Suppressor macrophage treated with lipopolysaccharide for 4 hours (primary cell): ENCODE measurements at places on chromosomes 1 and 21.

DNA sequence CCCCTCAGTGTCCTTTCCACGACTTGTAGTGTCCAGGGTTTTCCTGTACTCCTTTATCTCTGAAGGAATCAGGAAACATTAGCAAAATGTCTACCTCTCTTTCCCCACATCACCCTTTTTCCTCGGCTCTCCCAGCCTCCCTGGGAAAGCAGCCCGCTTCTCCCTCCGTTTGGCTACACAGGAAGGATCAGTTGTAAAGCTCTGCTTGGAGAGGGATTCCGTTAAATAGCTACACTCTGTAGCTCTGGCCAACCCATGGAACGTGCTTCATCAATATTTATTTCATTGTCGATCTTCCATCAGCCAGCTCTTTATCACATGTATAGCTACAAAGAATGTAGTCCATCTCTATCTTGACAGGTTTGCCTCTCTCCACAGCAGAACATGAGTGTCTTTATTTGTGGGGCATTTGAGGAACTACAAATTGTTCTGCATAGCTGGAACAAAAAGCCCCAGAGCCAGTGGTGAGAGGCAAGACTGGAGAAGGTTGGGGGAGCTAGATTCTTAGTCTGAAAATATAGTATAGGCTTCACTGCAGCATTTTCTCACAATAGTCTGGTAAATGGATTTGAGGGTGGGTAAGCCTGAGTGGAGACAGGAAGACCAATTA is 191.8 kb downstream of the SLC35F3 start:
- no peak for DNase-seq

- peak; percentile 29 for DNase-seq
Measured at GRCh38 chr1:169161496-169162194, 55.2 kb downstream of the ATP1B1 start.

- no peak for DNase-seq
Measured at GRCh38 chr1:225835856-225836255, 25.9 kb downstream of the EPHX1 start.

GRCh38 chr1:6593810-6594209 is 8.9 kb downstream of the KLHL21 start:
- no peak for DNase-seq

- DNase-seq = no peak
Measured at GRCh38 chr1:164058198-164058597, 500.8 kb upstream of the PBX1 start.

GRCh38 chr1:34742667-34743270 is 12.1 kb upstream of the GJB5 start:
- DNase-seq = peak; percentile 79

DNA sequence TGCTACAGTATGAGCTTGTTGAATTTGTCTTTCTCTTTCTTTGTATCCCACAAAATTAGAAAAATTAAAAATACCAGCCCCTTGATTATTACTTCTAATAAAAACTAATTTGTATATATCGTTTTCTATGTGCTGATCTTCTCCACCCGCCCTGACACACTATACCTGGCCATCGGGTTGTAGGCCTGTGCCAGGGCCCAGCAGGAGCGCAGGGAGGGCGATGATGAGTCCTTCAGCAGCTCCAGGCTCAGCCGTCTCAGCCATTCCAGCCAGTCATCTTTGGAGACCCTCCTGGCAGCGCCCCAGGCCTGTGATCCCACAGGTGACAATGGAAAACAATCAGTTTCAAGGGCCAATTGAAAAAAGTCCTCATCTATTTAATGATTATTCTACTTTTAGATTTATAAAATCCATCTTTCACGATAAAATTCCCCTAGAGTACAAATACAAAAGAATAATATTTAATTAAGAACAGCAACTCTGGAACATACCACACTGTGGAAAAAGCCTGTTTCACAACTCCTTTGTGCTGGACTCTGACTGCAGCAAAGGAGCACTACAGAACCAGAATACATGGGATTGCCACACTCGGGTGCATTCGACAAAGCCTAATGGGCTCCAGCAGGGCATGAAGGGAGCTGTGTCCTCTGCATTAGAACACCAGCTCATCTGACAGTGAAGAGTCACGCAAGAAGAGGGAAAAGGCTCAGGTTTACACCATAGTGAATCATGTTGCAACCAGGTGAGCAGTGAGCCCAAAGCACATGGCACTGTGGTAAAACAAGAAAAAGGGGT is 15.4 kb downstream of the ANGPTL7 start:
- DNase-seq = no peak

DNA sequence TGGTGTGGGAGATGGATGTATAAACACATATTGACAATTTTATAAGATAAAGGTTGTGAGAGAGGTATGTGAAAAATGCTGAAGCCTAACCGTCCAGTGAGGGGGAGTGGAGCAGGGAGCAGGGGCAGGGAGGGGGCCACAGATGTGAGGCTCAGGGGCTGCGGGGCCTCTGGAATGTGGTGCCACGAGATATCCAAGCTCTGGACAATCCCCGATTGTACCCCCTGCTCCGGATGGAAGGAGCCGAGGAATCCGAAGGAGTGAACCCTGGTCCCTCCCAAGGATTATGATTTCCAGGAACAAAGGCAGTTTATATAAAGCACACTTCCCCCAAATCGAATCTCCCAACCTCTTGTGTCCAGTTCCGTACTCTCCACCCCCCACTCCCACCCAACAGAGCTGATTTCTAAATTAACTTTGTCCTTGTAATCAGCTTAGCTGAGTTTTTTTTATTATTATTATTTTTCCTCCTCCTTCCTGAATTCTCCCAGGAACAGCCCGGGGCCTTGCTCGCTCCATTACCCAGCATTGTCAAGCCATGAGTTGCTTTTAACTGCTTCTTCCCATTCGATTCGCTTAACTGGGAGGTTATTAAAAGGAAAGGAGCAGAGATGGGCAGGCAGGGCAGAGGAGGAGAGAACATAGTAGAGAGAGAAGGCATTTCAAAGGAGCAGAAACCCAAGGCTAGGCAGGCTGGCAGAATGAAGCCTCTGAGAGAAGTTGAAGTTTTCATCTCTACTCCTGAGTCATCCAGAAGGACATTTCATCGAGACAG is 9.4 kb downstream of the KIRREL1 start:
- DNase-seq = no peak

GRCh38 chr1:3312898-3313575 is 141.4 kb upstream of the ARHGEF16 start:
- DNase-seq = peak; percentile 98

DNA sequence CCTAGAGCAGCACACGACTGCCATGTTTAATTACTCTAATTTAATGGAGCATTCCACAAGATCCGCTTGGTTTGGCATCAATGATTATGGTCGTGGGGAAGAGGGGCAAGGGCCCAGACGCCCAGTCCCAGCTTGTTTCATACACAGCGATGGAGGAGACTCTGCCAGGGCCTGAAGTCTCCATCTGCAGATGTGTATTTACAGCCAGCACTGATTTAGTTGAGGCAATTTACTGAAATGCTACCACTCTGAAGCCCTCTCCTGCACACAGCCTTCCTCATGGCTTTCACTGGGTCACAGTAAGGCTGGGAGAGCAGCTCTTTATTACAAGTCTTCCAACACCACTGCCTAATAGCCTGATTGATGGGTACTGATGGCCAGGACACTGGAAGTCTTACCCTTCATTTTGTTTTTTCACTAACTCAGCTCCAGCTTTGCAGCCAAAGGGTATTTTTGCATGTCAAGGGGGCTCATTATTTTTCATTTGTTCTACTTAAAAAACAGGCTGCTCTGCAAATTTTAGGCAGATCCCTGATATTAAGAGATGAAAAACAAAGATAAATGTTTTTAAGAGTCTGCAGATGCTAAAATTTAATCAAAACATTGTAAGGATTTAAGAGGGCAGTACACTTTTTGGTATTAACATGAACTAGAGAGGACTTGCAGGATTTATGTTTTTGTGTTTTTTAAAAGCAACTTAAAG is 236.3 kb downstream of the SIPA1L2 start:
- no peak for DNase-seq

GRCh38 chr21:32545948-32546441 is 39.3 kb downstream of the TCP10L start:
- DNase-seq = no peak

DNA sequence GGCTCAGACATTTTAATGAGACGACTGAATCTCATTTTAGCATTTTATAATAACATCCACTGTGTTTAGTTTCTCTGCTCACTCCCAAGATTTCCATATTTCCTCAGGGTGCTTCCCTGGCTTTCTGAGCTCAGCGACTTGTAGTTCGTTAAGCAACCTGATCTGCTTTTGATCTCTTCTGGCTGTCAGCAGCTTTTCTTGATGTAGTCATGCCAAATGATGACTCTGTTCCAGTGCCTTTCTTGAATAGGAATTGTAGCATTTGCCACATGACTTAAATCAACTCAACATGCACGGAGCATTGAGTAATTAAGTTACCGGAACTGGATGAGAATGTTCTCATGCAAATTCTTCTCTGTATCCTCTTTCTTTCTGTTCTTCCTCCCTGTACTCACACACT is 246.1 kb downstream of the FMN2 start:
- DNase-seq = no peak

GRCh38 chr1:33082575-33083108 is 1.7 kb downstream of the AZIN2 start:
- no peak for DNase-seq

- no peak for DNase-seq
Measured at GRCh38 chr1:41838266-41838665, 80.5 kb downstream of the HIVEP3 start.

DNA sequence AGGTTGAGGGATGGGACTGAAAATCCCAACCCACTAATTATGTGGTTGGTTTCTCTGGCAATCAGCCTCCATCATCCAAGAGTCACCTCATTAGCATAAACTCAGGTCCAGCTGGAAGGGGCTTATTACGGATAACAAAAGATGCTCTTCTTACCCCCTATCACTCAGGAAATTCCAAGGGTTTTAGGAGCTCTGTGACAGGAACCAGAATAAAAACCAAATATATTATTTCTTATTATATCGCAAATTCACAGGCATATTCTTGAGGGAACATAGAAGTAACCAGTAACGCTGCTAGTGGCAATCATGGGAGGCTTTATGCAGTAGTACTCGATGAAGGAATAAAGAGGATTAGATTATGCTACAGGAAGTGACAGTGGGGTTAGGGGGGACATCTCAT is 59.7 kb downstream of the ATF6 start:
- no peak for DNase-seq

GRCh38 chr1:90382161-90382560 is 334.9 kb downstream of the BARHL2 start:
- no peak for DNase-seq

- no peak for DNase-seq
Measured at GRCh38 chr1:197951089-197951488, 33.9 kb downstream of the LHX9 start.

DNA sequence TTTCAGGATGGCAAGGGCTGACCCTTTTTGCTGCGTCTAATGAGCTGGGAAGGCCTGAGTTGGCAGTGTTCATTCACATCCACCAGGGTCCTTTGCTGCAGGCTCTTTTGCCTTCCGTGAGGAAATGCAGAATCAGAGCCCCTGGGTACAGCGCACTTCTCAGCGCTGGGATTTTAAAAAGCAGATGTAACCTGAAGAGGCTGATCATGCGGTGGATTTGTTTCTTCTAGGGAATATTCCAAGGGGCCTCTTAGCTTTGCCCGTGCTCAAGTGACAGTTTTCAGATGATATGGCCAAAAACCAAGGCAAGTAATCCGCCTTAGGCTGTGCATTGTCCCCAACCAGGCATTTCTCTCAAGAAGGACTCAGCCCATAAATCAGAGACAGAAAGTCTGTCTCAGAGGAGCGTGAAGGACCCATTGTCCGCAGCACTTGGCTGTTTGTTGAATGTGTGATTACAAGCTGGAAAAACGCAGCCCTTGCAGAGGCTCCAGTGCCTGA is 237.6 kb downstream of the PTPRC start:
- DNase-seq = no peak

- DNase-seq = no peak
Measured at GRCh38 chr1:194256010-194256409, 1069.6 kb upstream of the B3GALT2 start.

DNA sequence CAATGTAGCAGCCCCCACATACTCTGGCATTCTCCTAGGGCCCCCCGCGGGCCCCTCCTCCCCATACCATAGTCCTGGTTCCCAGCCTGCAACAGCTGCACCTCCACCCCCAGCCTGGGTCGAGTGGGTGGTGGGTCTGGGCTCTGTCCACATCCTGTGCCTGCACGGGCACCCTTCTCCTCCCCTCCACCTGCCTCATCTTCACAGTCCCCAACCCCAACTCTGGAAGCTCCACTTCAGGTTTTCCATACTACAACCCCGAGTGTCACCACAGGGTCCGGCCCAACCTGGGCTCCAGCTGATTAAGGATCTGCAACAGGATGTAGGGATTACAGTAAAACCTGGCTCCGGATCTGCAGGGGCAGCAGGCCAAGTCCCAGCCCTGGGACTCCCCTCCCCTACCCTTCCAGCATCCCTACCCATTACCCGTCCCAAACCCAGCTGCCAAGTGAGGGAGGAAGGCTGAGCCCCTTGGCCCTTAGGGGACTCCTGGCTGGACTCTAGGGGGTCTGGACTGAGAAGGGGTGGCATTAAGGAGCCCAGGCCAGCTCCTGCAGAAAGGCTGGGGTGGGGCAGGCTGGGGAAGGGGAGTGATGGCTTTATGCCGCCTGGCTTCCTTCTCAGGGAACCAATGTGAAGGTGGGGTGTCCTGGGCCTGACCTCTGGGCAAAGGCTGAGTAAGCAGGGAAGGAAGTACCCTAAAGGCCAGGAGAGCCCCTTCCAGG is 116.8 kb downstream of the CASZ1 start:
- DNase-seq = no peak

DNA sequence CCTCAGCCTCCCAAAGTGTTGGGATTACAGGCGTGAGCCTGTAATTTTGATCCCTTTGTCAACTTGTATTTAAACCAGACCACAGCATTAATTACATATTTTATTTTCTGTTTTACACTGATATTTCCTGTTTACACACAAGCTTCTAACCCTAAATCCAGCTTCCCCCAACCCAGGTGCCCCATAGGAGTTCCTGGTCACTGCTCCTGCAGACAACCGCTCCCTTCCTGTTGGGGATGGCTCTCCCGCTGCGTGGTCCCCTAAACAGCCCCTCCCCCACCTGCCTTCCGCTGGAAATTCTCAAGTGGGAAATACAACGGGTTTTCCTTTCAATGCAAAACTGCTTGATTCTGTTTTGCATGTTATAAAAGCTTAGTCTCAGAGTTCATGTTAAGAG is 3.7 kb downstream of the CSTB start:
- no peak for DNase-seq

DNA sequence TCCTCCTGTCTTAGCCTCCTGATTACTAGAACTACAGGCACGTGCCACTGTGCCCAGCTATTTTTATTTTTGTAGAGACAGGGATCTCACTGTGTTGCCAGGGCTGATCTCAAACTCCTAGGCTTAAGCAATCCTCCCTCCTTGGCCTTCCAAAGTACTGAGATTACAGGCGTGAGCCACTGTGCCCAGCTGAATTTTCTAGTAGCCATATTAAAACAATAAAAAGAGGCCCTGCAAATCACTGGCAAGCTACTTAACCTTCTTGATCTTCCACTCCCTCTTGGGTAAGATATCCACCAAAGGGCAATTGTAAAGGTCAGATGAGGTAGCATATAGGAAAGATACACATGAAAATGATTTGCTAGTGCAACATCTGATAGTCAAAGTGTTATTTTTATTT is 65.6 kb upstream of the SRSF10 start:
- peak; percentile 5 for DNase-seq

GRCh38 chr21:45393021-45393420 is 11.9 kb upstream of the COL18A1 start:
- no peak for DNase-seq
